Liver (tissue), 10 donors: ENCODE measurements at places on chromosomes 5 and 9.

- DNase-seq, result peak; percentile 72
These were observed 457 bp downstream of the UGCG start for GRCh38 chr9:111896942-111897600.

- DNase-seq, result no peak
These were observed 625.5 kb downstream of the CHSY3 start for GRCh38 chr5:130529511-130530485.

- DNase-seq, result no peak
These were observed 128.3 kb downstream of the YIPF5 start for GRCh38 chr5:144042156-144042555.

GRCh38 chr5:124902097-124902821, 155.8 kb upstream of the ZNF608 start:
- no peak for DNase-seq

GRCh38 chr9:15182101-15182551, 124.9 kb downstream of the TTC39B start:
- no peak for DNase-seq

DNA sequence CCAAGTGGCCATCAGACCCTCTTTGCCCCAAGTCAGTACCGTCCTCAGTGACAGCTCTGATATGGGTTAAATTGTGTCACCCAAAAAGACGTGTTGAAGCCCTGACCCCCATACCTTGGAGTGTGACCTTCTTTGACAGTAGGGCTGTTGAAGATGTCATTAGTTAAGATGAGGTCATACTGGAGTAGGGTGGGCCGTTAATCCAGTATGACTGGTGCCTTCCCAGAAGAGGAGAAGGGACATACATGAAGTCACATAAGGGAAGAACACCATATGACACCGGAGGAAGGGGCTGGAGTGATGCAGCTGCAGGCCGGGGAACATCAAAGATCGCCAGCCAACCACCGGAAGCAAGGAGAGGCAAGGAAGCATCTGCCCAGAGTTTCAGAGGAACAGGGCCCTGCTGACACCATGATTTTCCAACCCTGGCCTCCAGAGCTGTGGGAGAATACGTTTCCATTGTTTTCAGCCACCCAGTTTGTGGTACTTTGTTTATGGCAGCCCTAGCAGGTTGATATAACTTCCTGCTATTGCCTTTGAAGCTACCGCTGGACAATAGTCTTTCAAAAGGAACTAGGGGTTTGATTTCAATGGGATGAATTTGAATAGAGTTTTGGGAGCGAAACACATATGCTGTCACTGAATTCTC, 36.4 kb upstream of the CPEB4 start:
- no peak for DNase-seq

GRCh38 chr5:94254214-94254613, 364.2 kb downstream of the KIAA0825 start:
- DNase-seq, result no peak

DNA sequence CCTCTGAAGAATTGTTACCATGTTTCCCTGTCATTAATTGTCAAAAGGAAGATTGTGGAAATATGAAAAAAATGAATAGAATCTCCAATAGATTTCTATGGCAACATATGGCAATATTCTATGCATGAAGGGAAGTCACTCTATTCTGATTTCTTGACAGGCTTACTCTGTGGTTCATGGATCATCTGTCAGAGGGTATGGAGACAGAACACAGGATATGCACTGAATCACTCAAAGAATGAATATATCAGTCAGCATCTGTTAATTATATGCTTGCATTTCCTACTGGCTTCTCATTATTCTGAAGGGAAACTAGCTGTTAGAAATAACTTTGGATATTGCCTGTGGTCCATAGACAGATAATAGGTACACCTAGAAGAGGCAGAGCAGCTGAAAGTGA, 918.9 kb downstream of the DTWD2 start:
- DNase-seq, result no peak

GRCh38 chr9:93110311-93110855, 14.4 kb downstream of the CARD19 start:
- DNase-seq, result no peak

GRCh38 chr9:89445801-89446251, 52.1 kb downstream of the SEMA4D start:
- DNase-seq, result no peak

- DNase-seq, result no peak
These were observed 17.1 kb downstream of the F2R start for GRCh38 chr5:76733049-76733417.

- DNase-seq, result no peak
These were observed 97.9 kb downstream of the DAPK1 start for GRCh38 chr9:87595610-87596009.

- no peak for DNase-seq
These were observed 39.8 kb upstream of the RANBP6 start for GRCh38 chr9:6055216-6055615.

DNA sequence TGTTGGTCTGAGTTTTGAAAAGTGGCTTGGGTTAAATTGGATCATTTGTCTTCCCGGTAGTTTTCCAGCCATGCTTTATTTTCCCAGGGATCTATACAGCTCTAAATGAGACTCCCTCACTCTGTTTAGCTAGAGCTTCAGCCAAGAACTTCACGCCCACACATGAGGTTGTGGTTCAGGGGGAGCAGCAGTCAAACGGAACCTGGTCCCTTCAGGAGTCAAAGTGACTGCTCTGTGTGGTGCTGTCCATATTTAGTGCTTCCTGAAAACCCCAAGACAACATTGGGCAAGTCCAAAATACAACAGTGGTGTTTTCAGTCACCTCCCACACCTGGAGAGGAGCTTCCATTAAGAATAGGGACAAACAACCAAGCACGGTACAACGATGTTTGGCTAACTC, 90.5 kb downstream of the ANKH start:
- DNase-seq, result no peak
